ENCODE measurements at places on chromosomes 6 and 20.

DNA sequence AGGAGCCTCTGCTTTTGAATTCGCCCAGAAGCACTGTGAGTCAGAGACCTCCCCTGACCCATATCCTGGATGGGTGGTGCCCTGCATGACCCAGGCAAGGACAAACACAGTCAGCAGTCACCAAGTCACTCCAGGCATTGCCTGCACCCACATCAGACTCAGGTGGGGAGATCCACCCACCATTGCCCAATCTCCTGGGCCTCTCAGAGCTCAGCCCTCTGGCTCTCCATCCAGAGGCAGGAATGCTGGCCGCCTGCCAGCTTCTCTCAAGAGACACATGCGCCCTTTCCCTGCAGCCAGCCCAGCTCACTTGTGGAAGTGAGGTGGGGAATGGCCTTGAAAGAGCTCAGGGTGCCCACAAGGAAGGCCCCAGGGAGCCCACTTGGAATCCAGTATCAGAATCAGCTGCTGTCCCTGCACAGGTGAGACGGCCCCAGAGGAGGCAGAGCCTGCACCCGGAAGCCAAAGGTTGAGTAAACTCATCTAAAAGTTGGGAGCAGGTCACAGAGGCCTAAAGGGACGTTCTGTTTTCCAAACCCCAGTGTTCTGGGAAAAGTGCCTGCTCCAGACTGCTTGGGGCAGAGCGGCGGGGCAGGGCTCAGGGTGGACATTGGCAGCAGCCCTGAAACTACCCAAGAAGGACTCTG lies 129.8 kb downstream of the PREX1 start:
- DNase-seq: no peak

- no peak for DNase-seq
These were observed 21.8 kb downstream of the PCK1 start for GRCh38 chr20:57582432-57583288.

GRCh38 chr6:112539355-112539754 lies 192.2 kb downstream of the RFPL4B start:
- DNase-seq: no peak

GRCh38 chr6:105561486-105561885 lies 158.6 kb upstream of the PREP start:
- DNase-seq: no peak

DNA sequence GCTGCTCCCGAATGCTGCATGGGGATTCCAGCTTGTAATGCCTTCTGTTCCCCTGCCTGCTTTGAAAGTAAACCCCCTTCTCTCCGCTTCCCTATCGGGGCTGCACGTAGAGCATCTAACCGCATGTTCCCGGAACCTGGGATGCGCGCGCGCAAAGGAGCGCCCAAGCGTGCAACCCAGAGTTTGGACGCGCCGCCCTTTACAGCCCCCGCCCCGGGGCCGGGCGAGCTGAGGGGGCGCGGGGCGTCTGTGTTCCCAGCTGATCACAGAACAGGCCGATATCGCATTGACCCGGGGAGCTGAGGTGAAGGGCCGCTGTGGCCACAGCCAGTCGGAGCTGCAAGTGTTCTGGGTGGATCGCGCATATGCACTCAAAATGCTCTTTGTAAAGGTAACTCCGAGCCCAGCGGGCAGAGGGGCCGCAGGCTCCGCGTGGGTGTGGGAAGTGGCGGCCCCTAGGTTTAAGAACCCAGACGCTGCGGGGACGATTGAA lies 1.4 kb downstream of the LAMP5 start:
- no peak for DNase-seq

- no peak for DNase-seq
These were observed 47.4 kb downstream of the TBPL1 start for GRCh38 chr6:134000443-134000842.

GRCh38 chr6:52499026-52499425 lies 77.8 kb downstream of the TRAM2 start:
- no peak for DNase-seq

DNA sequence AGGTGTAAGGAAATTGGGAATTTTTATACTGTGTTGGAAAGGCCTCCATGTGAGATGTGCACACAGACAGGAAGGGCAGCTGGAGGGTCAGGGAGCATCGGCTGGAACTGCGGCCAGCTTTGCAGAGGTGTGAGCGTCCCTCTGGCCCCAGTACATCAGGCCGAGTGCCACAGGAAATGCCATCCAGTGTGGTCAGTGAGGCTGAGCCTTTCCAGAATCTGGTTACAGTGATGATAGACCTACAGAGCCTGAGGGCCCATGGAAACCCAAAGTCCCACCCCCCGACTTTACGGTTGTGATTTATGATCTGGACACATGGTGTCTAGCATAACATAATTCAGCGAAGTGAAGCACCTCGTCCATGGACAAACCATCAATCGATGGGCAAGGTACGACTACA lies 137.3 kb upstream of the PDE10A start:
- DNase-seq: no peak

DNA sequence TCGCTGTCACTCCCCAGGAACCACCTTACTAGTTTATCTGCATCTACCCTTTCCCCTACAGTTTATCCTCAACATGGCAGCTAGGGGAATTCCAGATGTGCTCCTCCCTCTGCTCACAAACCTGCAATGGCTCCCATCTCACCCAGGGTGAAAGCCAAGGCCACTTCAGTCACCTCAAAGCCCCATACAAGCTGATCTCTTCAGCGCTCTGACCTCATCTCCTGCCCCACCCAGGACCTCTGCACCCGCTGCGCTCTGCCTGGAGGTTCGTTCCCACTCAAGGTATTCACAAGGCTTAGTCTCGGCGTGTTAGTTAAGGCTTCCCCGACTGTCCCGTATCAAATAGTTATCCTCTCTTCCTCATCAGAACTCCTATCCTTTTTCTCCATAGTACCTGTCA lies 28.6 kb upstream of the SPDEF start:
- no peak for DNase-seq

GRCh38 chr20:650281-650680 lies 2.7 kb downstream of the SRXN1 start:
- no peak for DNase-seq

DNA sequence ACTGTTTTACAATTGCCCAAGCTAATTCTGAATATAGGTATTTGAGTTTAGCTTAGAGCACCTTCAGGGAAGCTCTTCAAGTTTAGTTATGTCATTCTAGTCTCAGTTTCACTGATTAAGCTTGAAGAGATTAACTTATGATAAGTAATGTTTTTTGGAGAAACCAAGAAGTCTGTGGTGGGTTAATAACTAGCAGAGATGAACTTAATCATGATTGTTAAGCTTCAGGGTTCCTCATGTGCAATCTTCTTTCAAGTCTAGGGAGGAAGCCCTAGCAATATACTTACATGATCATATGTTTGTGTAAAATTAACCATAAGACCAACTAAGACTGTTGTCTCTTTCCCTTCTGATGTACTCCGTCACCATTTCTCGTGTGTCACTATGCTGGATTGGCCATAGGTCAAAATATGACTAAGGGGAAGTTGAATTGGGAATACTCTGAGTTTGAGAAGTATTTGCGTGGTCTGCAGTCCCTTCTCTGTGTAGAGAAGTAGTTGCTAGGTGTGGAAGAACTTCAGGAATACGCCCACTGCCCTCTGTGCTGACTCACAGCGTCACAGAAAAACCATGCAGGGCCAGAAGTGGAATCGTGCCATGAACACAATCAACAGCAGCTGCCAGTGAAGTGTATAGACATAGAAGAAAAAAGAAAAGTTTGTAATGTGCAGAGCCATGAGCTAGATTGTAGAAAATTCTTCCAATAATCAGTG lies 88.3 kb downstream of the SH3BGRL2 start:
- DNase-seq: no peak

- DNase-seq: no peak
These were observed 49.7 kb downstream of the RBM38 start for GRCh38 chr20:57440678-57441509.

DNA sequence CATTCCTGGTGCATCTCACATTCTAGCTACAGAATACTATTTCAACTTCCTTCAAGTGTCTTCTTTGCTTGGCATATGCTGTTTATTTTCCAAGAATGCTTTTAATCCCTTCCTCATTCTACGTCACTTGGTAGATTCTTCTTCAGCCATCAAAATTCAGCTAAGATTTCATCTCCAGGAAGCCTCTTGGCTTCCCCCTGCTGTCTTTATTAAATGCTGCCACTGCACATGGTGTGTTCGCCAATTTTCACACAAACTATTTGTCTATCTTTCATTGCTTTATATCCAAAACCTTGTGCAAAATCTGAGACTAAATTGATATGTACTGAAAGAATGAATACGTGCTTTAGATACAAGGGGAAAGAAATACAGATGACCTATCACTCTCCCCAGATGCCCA lies 253.0 kb downstream of the RFPL4B start:
- DNase-seq: no peak

GRCh38 chr20:5222919-5223634 lies 93.7 kb downstream of the PROKR2 start:
- peak; percentile 27 for DNase-seq

- no peak for DNase-seq
These were observed 3.6 kb downstream of the EPB41L2 start for GRCh38 chr6:131059486-131059885.

DNA sequence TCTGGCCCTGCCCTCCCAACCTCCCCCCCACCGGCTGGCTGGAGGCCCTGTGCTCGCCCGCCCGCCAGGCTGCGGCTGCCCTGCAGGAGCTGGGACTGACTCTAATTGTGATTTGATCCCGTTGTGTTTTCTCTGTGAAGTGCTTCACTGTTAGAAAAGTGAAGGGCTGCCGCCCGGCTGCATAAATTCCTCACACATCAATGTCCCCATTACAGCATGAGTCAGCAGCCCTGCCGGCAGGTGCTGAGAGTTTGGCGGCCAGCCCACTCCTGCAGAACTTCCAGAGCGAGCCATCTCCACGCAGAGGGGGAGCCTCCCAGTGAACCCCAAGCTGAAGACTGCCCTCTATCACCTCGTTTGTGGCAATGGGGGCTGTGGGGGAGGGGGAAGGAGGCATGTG lies 137.9 kb downstream of the DLL1 start:
- peak; percentile 13 for DNase-seq

GRCh38 chr20:48945840-48946514 lies 24.5 kb downstream of the ARFGEF2 start:
- no peak for DNase-seq

GRCh38 chr6:147166360-147166944 lies 37.8 kb upstream of the STXBP5 start:
- DNase-seq: no peak

- DNase-seq: no peak
These were observed 150.0 kb downstream of the PHACTR1 start for GRCh38 chr6:12866422-12867029.

GRCh38 chr6:12097791-12098190 lies 85.7 kb downstream of the HIVEP1 start:
- no peak for DNase-seq

GRCh38 chr6:89409461-89410035 lies 2.5 kb downstream of the RRAGD start:
- DNase-seq: no peak

- DNase-seq: peak; percentile 36
These were observed at the start of gene ENPP5 for GRCh38 chr6:46170357-46171289. TSS of gene ENPP5 (minus strand) at chr6:46170980. CDS start at chr6:46168262, 2,718 bp downstream.

DNA sequence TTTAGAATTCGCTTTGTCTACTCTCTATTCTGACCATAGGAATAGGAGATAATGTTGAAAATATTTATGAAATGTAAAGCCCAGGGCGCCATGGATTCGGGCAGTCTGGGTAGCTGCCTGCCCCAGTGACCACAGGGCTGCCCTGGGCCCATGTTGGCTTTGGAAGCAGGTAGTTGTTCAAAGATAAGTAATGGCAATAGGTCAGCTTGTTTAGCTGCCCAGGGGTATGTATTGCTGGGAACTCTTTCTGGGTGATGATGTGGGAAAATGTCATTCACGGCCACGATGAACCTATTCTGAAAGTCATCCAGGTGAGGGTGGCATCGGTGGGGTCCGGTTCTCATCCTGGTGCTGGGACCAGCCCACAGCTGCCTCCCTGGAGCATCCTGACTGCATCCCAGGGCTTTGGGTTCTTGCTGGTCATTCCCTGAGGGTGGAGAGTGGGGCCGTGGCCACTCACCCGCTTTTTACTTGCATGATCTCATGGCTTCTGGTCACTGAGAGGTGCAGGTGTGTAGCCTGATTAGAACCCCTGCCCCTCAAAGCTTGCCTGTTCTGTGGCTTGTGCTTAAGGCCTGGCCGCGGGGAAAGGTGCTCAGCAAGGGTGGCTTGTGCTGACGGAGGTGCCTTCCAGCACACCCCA lies 102.8 kb downstream of the ERMARD start:
- no peak for DNase-seq

- no peak for DNase-seq
These were observed 273.0 kb downstream of the PLCB1 start for GRCh38 chr20:8404912-8405635.

DNA sequence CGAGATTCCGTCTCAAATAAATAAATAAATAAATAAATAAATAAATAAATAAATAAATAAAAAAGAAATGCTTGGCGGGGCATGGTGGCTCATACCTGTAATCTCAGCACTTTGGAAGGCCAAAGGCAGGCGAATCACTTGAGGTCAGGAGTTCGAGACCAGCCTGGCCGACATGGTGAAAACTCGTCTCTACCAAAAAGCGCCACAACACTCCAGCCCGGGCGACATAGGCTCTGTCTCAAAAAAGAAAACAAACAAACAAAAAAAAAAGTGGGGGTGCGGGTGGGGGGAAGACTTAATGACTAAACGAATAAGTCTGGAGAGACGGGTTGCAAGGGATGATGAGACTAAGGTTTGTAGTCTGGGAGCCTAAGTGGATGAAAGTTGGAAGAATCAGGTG lies 170.7 kb downstream of the SLC16A10 start:
- DNase-seq: no peak

DNA sequence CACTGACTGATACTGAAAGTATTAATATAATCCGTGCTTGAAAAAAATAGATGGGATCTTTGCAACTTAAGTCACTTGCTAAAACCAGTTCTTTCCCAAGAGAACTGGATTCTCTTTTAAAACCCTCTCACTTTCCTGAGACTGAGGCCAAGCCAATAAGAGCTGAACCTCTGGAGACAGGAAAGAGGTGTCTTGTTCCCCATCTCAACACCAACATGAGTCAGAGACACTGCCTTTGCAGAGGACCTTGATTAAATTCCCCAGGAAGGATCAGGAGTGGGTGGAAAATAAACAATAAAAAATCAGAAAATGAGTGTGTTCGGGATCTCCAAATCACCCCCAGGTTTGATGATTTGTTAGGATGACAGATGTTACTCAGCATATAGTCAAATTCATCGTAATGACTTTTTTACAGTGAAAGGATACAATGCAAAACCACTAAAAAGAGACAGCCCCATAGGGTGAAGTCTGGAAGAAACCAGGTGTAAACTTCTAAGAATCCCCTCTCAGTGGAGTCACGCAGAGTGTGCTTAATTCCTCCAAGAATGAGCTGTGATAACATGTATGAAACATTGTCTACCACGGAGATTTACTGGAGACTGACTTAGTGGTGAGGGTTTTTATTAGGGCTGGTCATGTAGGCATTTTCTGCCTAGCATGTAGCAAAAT lies 122.8 kb upstream of the BEND3 start:
- DNase-seq: no peak

DNA sequence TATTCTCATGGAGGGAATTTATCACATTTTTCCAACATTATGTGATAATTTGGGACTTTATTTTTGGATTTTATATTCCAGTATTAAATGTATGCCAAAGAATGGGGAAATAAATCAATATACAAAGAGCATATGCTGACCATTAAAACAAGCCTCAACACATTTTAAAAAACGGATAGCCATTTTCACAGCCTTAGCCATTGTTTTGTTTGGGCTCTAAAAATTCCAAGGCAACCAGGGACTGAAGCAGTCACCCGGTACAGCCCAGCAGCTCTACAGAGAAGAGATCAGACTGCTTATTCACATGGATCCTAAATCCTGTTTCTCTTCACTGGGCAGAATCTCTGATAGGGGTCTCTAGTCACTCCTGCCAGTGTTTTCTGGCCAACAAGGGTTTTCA lies 150.2 kb upstream of the OGFRL1 start:
- DNase-seq: no peak
